H1 (cell line): ENCODE measurements at places on chromosomes 6 and 20.

GRCh38 chr20:31496761-31497295 is 17.4 kb upstream of the HM13 start:
- no peak for DNase-seq

DNA sequence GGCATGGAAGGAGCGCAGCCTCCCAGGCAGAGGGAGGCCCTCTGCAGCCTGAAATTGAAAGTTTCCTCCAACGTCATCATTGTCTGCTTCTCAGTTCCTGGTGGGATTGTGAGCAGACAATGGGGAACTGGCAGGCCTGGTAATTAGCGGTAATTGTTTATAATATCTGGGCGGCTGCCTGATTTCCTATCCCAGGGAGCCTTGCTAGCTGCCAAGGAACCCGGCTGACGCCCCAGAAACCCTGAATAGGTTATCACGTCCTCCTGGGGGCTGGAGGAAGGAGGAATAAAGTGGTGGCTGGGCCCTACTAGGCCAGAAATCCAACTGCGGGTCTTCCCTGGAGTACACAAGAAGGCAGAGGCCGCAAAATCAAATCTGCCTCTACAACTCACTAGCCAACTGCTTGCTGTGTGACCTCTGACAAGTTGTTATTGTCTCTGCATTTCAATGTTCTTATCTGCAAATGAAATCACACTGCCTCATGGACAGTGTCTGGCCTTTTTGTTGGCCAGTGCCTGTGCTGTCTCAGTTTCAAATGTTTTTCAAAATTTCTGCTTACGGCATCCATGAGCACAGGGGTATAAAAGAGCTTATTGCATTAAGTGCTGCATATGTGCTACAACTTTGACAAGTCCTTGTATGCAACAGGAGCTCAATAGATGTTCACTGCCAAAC is 16.9 kb downstream of the KCNK15 start:
- no peak for DNase-seq

DNA sequence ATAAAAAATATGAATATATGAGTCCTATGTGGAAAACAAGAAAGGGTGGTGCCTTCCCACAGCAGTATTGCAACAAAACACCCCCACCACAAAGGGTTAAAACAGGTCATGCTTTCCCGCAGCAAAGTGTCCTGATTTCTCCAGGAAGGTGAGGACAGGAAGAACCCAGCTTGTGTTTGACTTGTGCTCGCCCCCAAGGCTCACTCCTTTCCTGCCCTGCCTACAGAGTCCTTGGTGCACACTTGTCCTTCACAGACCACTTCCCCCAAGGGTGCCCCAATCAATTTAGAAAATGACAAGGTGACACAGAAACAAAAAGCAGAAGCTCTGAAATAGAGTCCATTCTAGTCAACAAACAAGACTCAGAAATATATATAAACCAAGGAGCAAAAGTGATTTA is 237.4 kb downstream of the PTPRK start:
- no peak for DNase-seq

GRCh38 chr6:134466771-134467525 is 149.0 kb upstream of the SGK1 start:
- no peak for DNase-seq

- no peak for DNase-seq
Observed at GRCh38 chr6:150673720-150674346, 74.1 kb downstream of the PLEKHG1 start.

GRCh38 chr20:36367907-36368799 is 62.0 kb downstream of the DLGAP4 start:
- no peak for DNase-seq

DNA sequence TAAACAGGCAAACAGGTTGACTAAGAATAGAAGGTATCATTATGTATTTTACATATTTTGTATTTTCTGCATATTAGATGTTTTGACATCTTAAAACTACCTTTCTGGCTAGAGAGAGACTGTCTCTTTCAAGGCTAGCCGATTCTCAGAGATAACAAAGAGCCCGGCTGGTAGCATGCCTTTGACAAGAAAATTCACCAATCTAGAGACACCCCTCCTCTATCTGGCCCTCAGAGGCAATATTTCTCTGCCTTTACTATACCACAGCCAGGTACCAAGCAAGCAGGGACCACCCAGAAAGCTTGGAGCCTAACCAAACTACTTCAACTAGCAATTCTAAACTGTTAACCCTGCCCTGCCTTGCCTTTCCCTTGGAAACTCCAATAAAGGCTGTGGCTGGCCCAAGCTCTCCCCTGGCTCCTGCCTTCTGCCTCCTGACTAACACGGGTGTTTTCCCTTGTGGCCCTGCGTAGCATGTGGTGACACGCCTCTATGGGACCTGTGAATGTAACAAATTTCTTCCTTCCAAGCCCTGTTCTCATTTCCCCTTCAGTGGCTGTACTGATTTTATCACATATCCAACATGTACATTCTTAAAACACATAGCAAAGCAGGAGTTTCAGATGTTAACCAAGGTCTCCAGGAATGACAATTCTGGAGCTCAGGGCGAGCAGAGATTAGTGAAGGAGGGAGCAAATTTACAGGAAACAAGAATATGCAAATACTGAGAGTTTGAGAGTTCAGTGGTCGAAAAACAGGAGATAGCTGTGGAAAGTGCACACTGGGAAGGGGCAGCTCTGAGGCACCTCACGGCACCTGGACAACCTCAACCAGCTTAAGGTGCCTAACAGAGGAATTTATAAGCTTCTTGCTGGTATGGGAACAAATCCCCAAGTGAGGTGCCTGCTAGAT is 120.8 kb downstream of the BACH2 start:
- DNase-seq: no peak

DNA sequence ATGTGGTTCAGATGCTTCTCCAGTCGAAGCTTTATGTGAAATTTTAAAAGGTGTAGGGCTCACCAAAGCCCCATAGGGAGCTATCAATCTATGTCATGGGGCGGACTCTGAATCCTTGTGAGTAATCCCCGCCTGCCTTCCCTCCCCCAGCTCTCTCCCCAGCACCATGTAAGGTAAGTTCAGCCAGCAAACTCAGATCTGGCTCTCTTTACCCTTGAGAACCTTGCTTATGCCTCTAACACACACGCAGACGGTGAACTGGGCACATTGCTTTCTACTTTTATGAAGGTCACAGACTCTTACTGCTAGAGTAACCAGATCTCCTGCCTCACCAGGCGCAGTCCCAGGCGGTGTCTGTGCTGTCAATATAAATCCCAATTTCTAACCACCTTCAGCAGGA is 82.6 kb upstream of the CNKSR3 start:
- no peak for DNase-seq

DNA sequence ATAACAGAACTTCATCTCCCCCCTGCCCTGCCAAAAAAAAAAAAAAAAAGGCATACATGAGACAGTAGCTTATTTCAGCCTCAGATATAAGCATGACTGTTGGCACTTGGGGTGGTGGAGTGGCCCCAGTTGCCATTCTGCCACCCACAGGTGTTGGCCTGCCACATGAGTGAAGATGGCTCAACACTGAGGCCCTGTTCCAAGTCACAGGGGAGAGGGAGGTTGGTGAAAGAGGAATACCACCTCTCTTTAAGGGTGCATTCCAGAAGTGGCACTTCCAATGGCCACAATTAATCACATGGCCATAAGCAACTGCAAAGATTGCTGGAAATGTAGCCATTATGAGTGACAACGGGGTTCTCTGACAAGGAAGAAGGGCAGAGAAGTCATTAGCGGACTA is 61.9 kb upstream of the JARID2 start:
- DNase-seq: no peak
